NCI-H510A treated with DMSO at 0.1 percent for 48 hours (cell line): ENCODE measurements at places on chromosomes 7 and 10.

DNA sequence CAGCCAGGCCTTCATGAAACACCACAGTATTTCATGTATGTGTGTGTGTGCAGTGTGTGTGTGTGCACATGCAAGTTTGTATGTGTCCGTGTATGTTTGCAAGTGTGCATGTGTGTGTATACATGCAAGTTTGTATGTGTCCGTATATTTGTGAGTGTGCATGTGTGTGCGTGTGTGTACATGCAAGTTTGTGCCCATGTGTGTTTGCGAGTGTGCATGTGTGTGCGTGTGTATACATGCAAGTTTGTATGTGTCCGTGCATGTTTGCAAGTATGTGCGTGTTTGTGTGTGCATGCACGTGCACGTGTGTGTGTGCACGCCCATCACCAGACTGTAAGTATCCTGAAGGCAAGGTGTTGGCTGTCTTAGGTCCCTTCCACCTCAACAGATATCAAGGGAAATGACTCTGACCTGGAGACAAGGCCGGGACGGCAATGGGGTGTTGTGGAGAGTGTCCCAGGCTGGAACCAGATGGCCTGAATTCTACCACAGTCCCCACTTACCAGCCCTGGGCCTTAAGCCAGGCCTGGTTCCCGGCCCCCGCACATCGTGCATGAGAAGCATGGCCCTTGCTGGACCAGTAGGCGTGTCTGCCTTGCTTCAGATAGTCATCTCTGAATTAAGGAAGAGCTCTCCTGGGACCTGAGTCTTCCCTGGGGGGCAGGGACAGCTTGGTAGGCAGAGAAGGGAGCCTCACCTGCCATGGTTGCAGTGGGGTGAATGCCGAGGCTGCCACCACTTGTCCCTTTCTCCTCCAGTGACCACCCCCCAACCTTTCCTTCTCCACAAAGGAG lies 140.0 kb downstream of the GRK5 start:
- DNase-seq: no peak

GRCh38 chr10:86538547-86538946 lies 17.0 kb upstream of the WAPL start:
- DNase-seq: no peak

DNA sequence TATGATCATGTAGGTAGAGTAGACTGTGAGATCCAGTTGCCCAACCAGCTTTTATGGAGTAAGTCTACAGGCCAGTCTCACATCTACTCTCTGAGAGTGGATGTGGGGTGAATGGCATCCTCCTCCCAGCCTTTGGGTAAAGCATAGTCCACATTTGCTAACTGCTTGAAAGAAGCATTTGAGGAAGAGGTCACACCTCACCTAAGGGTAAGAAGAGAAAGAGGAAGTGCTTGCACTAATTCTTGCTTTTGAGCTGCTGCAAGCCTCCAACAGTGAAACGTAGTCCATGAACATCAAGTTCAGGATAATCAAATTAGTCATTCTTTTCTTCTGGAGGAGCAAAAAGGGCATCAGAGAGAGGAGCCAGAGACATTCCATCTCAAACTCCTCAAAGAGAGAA lies 93.9 kb upstream of the AGR3 start:
- DNase-seq: no peak

GRCh38 chr7:116674508-116675173 lies 2.6 kb downstream of the MET start:
- DNase-seq: no peak

DNA sequence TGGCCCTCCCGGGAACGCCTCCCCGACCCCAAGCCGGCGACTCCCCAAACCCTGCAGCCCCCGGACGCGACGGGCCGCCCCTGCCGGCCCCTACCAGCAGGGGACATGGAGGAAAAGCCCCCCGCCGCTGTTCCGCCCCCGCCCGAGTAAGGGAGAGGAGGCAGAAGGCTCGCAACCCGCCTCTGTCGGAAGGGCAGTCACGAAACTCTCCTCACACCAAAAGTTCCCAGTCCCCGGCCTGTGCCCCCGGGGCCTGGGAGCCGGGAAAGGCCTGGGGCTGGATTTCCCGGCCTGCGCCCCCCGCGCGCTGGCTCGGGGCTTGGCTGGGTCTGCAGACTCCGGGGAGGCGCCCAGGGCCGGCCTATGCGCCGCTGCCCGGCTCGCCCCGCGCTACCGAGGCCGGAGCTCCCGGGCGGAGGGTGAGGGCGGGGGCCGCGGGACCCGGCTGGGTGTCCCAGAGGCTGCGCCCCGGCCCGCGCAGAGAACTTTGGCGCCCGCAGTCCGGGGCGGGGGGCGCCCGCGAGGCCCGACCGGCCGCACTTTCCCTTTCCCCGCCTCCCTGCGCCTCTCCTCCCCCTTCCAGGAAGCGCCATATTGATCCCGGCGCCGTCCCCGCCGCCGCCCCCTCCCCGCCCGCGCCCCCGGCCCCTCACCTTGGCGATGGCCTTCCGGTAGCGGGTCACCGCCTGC lies 728 bp downstream of the PARD3 start:
- DNase-seq: no peak

DNA sequence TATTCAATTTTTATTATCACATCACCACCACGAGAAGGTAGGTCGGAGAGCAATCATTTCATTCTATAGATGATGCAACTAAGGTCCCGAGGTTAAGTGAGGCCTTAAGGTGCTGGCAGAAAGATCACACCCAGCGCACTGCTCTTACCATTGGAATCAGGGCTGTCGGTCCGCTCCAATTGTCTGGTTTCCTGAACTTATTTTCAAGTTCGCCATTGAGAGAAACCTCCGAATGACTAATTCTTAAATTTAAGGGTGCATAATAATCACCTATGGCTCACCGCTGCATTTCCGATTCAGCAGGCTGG lies 625 bp upstream of the GSTO2 start:
- peak; percentile 18 for DNase-seq

GRCh38 chr10:96511044-96511945 lies 2.4 kb downstream of the TLL2 start:
- DNase-seq: peak; percentile 82

- DNase-seq: no peak
Measured at GRCh38 chr10:36489611-36490228, 635.7 kb upstream of the ANKRD30A start.

DNA sequence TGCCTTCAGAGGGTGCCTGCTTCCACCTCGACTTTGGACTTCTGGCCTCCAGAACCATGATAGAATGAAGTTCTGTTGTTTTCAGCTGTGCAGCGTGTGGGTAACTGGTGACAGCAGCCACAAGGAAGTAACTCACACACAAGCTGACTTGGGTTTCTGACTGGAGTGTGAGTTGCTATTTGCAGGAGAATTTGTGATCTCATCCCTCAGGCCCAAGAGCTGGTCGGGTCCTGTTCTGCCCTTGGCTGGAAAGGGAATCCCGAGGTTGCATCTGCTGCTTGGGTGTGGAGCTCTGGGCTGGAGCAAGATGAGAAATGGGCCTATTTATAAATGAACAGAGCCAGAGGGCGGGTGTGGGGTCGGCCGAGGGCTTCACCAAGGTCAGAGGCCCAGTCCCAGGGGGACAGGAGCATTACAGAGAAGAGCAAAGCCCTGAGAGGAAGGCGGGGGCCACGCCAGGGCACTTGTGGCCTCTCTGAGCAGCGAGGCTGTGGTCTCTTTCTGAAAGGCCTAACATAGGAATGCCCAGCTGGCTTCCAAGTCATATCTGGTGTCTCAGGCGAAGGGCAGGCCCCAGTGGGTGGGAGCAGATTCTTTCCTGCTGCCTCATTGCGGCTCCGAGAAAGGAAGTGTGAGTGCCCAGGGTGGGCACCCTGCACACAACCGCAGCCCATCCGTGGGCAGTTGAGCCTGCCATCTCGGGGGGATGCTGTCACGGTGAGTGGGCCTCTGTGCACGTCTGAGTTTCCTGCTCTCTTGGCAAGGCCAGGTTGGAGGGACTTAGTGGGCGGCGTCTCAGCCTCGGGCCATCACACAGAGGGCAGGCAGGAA lies 26.5 kb upstream of the C10orf71 start:
- DNase-seq: no peak

- DNase-seq: no peak
Measured at GRCh38 chr10:117163061-117163953, 25.2 kb upstream of the VAX1 start.

DNA sequence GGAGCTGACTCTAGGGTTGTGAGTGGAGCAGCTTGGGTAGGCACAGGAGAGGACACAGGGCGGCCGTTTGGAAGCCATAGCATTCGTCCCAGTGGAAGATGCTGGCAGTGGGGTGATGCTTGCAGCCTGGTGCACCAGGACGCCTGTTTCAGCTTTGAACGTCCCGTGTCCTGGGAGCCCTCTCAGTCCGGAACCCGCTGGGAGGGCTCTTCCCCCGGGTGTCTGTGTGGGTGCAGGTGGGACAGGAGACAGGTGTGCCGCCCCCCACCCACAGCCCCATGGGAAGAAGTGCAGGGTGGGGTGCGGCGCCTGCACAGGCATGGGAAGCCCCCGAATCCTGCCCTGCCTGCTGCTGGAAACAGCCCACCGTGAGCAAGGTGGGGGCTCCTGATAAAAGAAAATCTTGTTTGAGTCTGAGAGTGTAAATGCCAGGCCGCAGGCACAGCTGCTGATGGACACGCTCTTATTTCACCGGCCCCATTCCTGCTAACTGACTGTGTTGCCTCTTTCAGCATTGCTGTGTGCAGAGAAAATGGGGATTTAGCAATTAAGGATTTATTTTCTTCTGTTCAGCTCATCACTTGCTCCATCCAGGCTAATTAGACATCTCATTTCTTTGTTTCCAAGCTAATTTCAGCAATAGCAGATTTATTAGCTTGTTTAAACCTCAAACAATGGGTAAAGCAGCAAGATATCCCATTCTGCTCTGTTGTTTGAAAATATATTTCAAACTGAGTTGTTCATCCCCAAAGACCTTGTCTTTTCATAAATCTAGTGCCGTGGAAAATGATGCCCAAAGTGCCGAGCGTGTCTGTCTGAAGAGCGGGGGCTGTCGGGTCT lies 54.9 kb upstream of the DPYSL4 start:
- DNase-seq: no peak

GRCh38 chr7:154827007-154827406 lies 175.9 kb downstream of the PAXIP1 start:
- DNase-seq: no peak

DNA sequence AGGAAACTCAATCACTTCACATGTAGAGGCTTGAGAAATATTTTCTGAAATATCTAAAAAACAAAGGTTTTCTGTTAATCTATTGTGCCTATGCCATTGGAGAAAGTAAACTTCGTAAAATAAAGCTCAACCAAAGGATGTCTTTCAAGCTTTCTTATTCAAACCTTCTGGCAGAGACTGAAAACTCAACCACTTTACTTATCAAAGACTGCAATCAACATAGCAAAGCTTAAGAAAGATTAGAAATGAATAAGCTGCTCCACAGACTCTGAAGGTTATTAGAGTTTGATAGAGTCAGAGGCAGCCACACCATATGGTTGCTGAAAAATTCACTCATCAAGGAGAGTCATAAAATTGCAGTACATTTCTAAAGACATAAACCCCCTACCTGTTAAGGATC lies 245.8 kb upstream of the MEOX2 start:
- DNase-seq: no peak

DNA sequence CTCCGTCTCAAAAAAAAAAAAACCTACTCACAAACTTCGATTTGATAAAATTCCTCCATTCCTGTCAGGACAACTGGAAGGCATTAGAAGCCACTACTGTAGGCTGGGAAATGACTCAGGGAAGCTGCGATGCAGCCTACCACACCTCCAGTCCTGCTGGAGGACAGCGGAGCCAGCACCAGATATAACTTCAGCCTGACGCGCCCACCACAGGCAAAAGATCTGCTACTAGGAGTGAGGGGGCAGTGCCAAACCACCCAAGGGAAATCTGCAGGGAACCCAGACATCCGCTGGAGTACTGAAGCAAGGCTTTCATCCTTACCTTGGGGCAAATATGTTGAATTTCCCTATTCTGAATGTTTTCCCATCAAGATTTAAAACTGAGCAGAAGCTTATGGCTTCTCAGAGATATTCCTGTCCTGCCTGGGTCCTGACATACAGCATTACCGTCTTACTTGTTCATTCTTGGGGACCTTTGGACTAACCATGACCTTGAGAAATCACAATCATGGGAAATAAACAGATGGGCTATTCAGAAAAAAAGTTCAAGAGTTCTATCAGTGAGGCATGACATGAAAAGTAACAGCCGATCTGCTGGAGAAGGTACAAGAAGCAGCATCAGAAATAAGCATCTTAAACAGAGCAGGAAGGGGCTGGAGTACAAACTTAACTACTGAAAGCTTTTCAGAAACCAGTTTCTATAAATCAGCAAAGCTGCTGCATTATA lies 20.4 kb downstream of the BCCIP start:
- no peak for DNase-seq

DNA sequence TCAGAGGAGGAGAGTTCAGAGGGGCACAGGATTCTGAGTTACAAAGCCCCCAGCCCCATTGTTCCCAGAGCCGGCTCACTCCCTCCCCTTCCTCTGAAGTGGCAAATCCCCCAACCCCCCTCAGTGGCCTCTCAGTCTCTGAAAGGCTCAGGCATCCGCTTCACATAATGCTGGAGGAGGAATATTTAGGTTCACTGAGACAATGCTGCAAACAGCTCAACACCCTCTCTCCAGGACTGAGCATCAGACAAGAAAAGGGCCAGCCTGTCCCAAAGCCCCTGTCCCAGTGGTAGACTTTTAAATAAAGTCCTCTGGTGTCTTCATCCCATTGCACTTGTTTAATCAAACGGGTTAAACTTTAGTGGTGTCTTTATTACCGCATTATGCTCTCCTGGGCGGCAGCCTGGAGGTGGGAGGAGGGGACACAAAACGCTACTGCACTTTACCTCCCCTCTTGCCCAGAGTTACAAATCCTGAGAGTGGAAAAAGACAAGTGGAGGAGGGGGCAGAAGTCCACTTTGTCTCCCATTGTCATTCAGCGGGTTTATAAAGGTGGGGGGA lies 257.9 kb downstream of the FGFR2 start:
- DNase-seq: no peak

- no peak for DNase-seq
Measured at GRCh38 chr7:152759949-152760853, 649 bp downstream of the ACTR3B start.

- no peak for DNase-seq
Measured at GRCh38 chr7:46658281-46658680, 737.2 kb upstream of the IGFBP3 start.

- DNase-seq: peak; percentile 2
Measured at GRCh38 chr7:143172354-143172753, 10.9 kb upstream of the TAS2R39 start.

DNA sequence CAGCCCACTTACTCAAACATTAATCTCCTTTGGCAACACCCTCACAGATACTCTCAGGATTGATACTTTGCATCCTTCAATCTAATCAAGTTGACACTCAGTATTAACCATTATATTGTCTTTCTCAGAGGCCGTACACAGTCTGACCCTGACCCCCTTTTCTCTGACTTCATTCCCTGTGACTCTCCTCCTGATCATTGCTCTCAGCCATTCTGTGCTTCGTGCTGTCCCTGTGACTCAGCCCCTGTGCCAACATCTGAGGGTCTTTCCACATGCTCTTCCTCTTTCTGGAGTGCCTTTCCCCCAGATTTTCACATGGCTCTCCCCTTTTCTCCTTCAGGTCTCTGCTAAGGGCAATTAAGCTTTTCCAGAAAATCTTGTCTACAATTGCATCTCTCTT lies 289.0 kb upstream of the PHYHIPL start:
- no peak for DNase-seq
